Activated CD8-positive, alpha-beta memory T cell treated with anti-CD3 and anti-CD28 coated beads, Interleukin-2, amount 50 U/mL, for 48 hours (primary cell): ENCODE measurements at places on chromosomes 16 and 17.

DNA sequence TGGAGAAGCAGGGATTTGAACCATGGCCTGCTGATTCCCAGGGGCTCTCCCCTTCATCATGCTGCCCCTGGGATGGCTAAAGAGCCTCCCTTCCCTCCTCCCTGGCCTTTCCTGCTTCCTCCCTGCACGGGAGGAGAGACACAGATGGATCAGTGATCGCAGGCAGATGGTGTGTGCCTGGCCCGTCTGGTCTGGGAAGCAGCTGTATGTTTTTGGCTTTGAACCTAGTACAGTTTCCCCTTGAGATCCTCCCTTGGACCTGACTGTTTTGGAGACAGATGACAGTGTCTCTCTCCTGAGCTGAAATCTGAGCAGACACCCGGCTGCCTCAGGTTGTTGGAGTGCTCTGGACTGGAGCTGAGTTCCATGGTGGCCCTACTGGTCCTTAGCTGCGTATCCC lies 29.0 kb upstream of the ATP2C2 start:
- DNase-seq = no peak

- DNase-seq = no peak
Observed at GRCh38 chr17:64938290-64938689, 19.0 kb upstream of the LRRC37A3 start.

- DNase-seq = no peak
Observed at GRCh38 chr16:78460428-78460827, 361.0 kb downstream of the WWOX start.

DNA sequence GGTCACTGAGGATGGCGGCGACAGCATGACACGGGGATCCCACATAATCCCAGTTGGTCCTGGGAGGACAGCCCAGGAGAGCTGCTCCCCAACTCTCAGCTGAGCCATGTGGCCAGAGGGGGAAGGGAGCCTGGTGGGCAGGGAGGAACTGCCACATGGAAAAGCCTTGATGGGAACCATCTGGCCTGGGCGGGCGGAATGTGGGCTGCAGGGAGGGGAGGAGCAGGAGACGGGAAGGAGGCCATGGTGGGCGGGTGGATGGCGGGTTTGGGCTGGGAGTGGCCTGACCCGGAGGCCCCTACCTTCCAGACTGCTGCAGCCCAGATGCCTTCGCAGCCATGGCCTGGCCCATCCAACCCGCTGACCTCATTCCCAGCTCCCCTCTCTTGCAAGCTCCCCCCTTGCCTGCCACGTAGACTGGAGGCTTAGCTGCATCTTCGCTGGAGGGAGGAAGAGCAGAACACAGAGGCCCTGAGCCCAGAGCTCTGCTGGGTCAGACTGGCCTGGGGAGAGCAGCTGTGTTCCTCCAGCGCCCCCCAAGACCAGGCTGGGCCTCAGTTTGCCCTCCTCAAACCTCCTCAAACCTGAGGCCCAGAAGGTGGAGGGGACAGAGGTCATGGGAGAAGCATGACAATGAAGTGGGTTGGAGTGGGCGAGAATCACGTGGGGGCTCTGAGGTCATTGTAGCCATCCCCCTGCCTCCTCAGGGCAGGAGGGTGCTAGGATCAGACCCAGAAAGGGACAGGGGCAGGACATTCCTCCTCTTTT lies 8.2 kb upstream of the COL1A1 start:
- DNase-seq = no peak

DNA sequence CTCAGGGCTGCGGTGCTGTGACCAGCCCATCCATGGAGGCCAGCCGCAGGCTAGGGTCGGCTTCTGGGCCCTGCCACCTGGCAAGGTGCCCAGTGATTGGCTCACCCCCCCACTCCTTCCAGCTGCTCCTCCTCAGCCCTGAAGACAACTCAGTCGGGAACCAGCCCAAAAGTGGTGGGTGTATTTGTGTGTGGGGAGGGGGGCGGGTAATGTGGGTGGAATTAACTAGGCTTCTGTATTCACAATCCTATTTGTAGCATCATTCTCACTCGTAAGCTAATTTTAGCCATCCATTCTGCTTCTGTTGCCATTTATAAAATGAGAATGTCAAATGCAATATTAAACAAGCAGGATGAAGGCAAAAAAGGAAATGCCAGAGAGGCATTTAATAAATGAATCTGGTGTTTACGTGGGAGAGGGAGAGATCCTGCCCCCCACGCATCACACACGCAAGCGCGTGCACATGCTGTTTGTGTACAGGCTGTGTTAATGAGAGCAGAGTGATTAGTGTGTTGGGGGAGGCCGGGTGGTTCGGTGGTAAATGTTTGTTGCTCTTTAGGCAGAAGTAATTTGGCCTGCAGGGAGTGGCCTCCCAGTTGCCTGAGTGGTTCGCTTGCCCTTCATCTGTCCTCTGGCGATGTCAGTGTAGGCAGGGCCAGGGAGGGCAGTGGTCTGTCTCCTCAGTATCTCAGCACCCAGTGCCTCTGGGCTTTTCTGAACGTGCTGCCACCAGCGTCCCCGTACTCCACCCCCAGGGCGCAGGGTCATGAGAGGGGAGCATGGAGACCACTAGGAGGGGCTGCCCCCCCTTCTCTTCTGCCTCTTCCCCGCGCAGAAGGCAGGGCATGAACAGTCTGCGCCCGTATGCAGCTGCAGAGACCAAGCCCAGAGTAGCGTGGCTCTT lies 140.1 kb downstream of the CCDC182 start:
- DNase-seq = peak; percentile 63

DNA sequence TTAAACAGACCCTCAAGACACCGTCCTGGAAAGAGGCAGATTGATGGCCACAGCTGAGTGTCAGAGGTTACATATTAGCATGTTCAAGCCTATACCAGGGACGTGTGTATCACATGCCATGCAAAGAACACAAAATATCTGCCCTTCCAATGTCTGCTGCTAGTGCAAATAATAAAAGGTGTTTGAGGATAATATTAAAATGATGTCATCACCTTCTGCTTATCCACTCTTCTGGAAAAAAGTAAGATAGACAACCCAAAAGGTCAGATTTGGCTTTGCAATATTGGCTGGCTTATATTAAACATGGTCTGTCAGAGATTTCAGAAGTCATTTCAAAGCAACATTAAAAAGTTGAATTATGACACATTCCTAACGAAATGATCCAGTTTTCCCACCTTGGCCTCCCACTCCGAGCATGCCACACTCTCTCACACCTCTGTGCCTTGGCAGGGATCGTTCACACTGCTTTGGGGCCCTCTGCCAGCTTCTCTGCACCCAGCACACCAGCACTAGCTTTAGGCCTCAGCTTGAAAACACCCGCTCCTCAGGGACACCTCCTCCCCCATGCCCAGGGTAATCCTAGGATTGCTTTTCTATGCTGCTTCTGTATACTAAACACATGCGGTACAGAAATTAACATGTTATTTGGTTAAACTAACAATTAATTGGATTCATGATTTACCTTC lies 248.2 kb downstream of the NTN1 start:
- DNase-seq = no peak

GRCh38 chr16:72886346-72886974 lies 161.5 kb downstream of the ZFHX3 start:
- no peak for DNase-seq

DNA sequence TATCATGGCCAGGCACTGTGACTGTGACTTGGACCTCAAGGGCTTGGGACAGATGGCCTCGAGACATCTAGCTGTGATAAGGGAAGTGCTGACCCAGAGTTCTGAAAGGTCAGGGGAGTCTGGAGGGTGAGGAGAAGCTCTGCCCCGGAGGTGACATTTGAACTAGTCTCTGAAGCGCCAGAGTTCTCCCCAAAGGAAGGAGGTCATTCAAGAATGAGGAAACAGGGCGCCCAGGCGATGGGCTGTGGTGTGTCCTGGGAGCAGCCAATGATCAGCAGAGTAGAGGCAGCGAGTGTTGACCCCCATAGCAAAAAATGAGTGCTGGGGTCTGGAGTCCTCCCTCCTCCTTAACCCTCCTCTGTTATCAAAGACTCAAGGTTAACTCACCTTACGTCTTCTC lies 4.9 kb downstream of the STARD3 start:
- no peak for DNase-seq

- no peak for DNase-seq
Observed at GRCh38 chr17:48570325-48571023, 7.7 kb downstream of the HOXB4 start.

- DNase-seq = no peak
Observed at GRCh38 chr16:82626791-82627261, at the start of gene CDH13. TSS of gene CDH13 (plus strand) at chr16:82626969.

DNA sequence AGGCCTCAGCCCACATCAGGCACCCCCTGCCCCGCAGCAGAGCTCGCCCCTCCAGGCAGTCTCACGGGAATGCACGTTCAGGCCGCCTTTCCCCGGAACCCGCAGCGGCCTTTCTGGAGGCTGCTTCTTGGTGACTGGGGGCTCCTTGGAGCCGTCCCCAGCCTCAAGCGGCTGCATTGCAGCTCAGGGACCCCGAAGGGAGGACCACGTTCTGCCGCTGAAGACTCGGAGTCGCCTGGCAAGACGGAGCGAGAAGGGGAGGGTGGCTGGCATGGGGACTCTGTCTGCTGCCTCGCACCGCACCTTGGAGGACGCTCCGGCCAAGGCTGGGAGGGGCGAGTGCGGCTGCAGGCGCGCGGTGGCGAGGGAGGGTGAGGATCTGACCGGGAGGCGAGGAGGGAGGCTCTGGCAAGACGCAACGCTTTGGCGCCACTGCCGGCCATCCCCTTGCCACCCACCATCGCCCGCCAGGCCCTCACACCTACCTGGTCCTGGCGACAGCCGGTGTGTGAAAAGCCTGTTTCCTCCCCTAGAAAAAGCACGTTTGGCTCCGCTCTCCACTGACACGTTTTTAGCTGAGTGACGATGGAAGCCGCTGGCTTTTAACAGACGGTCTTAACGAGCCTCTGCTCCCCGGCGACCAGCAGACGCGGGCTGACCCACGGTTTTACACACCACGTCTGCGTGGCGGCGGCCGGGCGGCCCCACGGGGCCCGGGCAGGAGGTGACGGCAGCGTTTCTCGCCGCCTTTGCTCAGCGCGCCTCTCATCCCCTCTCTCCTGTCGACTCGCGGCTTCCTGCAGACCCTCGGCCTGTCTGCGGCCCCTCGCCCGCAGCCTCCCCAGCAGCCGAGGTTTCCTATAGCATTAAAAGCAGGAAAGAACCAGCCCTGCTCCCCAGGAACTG lies 16.7 kb upstream of the GNG13 start:
- DNase-seq = no peak

DNA sequence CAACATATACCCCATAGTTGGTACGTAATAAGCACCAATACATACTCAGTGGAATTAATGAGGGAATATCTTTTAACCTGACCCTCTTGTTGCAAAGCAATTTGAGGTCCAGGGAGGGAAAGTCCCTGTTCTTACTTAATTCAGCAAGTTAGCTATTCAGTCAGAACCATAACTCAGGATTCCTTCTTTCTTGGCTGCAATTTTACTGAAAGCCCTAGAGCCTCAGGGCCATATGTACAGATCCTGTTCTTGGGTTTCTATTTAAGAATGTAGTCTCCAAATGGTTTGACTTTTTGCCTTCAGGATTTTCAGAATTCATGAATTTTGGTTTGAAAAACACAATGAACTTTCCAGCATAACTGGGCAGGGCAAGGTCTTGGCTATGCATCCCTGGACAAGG lies 436.5 kb downstream of the HS3ST4 start:
- no peak for DNase-seq

GRCh38 chr16:21214086-21214485 lies 2.7 kb upstream of the ZP2 start:
- no peak for DNase-seq

GRCh38 chr16:4090351-4090851 lies 25.8 kb downstream of the ADCY9 start:
- no peak for DNase-seq

- DNase-seq = peak; percentile 94
Observed at GRCh38 chr17:29116804-29117753, 63.1 kb downstream of the MYO18A start.

GRCh38 chr17:14921936-14922335 lies 343.2 kb downstream of the PMP22 start:
- no peak for DNase-seq

DNA sequence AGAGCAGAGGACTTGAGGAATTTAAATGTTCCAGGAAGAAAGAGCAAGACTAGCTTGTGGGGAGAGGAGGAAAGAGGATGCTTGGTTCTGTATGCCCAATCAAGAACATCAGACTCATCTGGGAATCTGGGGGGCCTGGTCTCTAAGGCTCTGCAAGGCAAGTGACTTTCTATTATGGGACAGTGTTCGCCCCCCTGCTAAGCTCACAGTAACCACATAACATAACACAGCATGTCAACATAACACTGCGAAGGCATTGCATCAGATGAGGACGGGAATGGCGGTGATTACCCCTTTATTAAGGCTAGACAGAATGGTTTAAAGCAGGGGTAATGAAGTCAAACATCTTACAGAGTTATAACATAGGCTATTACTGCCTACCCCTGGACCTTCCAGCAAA lies 176.6 kb upstream of the IRX6 start:
- DNase-seq = no peak

GRCh38 chr17:65027305-65027704 lies 29.2 kb downstream of the GNA13 start:
- no peak for DNase-seq

GRCh38 chr17:16007439-16007838 lies 7.8 kb downstream of the TTC19 start:
- DNase-seq = no peak

- no peak for DNase-seq
Observed at GRCh38 chr17:1999557-2000251, 25.4 kb downstream of the RTN4RL1 start.

- no peak for DNase-seq
Observed at GRCh38 chr17:58344791-58345157, 7.2 kb downstream of the SUPT4H1 start.

DNA sequence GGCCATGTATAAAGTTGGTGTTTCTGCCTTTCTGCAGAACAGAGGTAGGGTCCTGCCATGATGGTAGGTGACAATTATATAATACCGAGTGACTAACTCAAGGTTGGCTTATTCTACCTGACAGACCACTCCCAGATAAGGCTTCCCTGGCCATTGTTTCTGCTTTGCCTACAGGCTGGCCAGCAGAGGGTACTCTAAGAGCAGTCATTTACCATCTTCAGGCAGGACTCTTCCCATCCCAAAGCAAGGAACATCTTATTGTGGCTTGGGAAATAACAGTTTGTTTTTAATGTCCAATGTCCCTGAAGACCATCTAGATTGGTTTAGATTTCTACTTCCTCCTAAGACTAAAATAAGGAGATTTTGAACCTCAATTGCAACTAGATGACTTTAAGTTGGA lies 74.1 kb downstream of the SNX11 start:
- no peak for DNase-seq

DNA sequence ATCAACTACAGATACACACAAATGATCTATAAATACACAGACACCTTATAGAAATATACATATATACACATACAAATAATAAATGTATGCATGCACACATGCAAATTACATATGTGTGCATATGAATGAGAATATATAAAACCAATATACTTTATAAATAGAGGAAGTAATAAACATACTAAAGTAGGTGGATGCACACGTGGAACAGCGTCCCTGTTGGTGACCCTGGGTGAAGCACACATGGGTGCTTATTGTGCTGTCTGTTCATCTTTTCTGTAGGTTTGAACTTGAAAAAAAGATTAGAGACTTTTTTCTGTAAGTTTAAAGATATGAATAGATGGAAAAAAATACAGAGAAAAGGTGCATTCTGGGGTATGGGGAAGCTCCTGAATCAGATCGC lies 111.3 kb downstream of the SDR42E1 start:
- no peak for DNase-seq

- DNase-seq = no peak
Observed at GRCh38 chr17:58082341-58082869, 814 bp upstream of the DYNLL2 start.
